ENCODE measurements at places on chromosomes 3 and 15. TPM values are rescaled to one million over a fixed set of nuclear protein-coding genes. Genes with fewer than 3 reads are reported as not detected.

RSRC1 gene
- 19.4 TPM for polyA plus RNA-seq

HRG gene
- polyA plus RNA-seq: 0.02 TPM

GRCh38 chr3:139689122-139689521 lies 11.3 kb upstream of the NMNAT3 start:
- DNase-seq: no peak

DNA sequence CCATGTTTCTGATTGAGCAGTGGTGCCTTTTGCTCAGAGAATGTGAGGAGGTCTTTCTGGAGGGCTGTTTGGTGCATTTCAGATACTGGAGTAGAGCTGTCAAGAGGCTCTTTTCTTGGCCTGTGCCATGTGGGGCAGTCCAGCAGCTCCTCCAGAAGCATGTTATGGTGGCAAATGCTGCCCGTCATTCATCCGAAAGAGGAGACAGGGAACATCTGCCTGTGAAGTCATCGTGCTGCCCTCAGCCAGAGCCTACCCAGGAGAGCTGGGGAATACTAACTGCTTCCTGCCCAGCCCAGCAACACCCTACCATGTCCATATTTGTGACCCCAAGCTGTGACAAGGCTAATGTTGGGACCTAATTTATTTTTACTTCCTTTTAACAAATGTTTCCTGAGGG lies 82.2 kb upstream of the SLC6A6 start:
- DNase-seq: no peak

DNA sequence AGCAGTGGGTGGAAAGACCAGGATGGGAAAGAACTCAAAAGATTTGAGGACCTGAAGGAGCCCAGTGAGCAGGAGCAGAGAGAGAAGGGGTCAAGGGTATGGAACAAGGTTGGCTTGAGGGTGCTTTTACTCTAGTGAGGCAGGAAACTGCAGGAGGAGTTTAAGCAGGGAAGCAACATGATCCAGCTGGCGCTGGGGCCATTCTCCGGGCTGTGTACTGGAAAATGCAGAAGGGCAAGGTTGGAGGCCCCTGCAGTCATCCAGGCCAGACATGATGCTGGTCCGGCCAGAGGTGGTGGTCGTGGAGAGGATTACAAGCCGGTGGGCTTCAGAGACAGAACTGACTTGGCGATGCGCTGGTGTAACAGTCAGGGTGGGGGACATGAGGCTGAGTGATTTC lies 81.8 kb downstream of the LSM3 start:
- DNase-seq: no peak

GRCh38 chr3:99607151-99607550 lies 31.2 kb upstream of the COL8A1 start:
- DNase-seq: no peak
